ENCODE measurements at places on chromosomes 7 and 10.

- no peak for DNase-seq
These were observed 33.2 kb downstream of the CDH23 start for GRCh38 chr10:71429929-71430328.

DNA sequence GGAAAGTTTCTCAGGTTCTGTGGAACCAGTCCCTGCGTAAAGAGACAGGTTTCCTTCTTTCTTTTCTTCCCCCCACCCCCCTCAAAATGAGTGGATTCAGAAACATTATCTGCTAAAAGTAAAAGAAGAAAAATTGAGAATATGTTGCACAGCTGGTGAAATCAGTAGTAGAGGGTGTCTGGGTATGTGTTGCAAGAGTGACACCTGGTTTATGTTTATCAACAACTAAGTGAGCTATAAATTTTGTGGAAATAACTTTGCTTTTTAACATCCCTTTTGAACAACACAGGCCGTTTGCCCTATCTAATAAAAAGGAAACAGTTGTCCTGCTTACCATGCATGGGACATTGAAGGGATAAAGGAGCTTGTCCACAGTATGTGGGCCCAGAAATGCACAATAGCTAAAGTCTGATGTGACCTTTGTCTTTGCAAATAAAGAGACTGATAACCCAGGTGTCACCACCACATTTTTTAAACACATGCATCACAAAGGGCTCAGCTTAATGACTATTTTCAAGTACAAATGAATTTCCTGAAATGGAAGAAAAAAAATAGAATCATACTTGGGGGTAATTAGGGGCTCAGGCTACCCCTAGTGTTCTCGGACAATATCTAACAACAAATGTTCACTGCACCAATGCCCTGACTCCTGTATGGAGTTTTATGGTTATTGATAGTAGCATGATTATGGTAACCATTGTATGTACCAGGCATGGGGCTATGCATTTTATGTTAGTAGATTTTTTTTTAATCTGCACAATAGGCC lies 221.7 kb upstream of the TCF7L2 start:
- DNase-seq: no peak

- no peak for DNase-seq
These were observed 34.4 kb upstream of the ETV1 start for GRCh38 chr7:14023838-14024237.

DNA sequence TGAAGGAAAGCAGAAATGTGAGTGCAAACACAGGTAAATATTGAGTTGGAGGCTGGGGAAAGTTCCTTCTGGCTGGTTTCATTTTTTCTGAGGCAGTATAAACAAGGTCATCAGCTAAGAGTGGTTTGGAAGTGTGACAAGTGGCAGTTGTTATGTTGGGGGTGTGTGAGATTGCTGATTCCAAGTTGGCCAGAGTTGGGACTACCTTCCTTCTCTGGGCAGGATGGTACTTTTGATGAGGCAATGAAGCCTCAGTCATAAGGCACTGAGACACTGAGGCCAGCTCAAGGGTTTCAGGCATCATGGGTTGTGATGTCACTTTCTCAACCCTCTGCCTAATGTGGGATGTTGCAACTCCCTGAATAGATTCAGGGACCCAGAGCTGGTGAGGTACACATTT lies 8.2 kb upstream of the PTTG1IP2 start:
- DNase-seq: no peak

DNA sequence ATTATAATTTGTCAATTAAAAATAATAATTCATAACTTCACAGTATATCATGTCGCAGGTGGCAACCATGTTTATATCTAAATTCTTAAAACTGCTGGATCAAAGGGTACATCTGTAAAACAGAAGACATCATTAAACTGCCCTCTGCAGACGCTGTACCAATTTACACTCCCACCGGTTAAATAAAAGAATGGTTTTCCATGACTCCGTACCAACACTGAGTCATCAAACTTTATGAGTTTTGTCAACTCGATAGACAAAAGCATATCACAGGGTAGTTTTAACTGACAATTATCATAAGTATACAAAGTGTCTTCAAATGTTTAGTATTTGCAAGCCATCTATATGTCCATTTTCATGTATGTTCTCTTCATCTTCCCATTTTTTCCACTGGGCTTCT lies 5.7 kb upstream of the GSTK1 start:
- no peak for DNase-seq

- DNase-seq: no peak
These were observed 323.6 kb downstream of the BICC1 start for GRCh38 chr10:58836176-58836700.

DNA sequence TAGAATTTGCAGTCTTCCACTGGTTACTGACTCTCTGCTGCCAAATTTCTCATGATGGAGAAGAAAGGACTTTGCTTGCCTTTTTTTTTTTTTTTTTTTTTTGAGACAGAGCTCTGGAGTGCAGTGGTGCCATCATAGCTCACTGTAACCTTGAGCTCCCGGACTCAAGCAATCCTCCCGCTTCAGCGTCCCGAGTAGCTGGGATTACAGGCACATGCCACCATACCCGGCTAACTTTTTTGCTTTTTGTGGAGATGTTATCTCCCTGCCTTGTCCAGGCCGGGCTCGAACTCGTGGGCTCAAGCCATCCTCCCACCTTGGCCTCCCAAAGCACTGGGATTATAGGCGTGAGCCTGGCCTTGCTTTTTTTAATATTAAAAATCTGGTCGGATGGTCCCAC lies 6.2 kb downstream of the INSIG1 start:
- DNase-seq: no peak

DNA sequence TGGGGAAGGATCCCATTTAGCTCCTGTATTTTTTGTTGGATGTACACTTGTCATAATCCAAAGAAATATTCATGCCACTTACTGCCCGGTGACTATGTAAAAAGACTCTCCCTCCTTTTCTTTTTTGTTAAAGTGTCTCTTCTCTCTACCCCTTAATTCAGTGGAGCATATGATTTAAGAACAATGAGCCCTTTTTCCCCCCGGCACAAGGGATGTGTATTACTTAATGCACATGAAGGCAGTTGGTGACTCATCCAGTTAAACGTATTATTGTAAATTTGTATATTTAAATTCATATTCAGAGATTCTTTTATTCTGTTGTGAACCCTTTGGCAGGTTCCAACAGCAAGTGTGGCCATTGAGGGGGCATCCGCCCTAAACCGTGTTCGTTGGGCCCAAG lies 241.9 kb downstream of the SLC25A13 start:
- no peak for DNase-seq

GRCh38 chr10:74293686-74294371 lies 142.8 kb downstream of the ADK start:
- DNase-seq: no peak

- no peak for DNase-seq
These were observed 453.7 kb downstream of the SDK1 start for GRCh38 chr7:3754493-3755341.

DNA sequence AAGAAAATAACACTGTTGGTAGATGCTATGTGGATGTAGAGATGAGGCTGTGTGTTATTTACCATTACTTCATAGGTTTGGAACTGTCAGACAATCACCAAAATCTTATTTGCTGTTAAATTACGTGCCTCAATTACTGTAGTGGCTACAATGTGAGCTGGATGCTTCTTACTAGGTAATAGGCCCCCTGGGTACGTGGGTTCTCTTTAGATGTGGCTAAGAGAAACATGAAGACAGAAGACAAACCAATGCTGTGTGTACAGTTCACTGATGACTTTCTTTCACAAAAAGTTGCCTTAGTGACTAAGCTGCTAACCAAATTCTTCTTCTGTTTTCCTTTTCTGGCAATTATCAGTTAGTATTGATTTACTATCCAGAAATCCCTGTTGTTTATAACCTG lies 144.6 kb downstream of the SEMA3E start:
- DNase-seq: no peak

DNA sequence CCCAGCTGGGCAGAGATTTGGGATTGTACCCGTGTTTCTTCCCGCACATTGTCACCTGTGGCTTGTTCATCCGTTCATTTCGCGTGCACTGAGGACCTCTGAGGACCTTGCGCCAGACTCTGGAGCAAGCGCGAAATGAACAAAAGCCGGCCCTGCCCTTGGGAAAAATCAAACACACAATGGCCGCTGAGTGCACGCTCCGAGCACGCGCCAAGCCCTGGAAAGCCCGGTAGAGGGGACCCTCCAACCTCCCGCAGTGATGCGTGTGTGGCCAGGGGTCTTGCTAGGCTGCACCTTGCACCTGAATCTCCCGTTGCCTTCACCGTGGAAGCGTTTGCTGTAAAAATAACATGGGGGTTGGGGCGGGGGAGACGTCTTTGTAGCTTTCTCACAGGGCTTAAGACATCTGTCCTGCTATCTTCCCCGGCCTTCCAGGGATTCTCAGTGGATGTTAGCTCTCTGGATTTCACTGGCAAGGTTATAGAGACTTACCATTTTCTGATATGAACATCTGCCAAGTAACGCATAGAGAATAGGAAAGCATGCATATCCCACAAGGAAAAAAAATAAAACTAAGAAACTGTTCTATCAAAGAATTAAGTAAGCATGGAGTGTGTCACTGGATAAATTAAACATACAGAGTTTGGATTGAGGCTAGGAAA lies 37.3 kb downstream of the ZNF777 start:
- DNase-seq: no peak

DNA sequence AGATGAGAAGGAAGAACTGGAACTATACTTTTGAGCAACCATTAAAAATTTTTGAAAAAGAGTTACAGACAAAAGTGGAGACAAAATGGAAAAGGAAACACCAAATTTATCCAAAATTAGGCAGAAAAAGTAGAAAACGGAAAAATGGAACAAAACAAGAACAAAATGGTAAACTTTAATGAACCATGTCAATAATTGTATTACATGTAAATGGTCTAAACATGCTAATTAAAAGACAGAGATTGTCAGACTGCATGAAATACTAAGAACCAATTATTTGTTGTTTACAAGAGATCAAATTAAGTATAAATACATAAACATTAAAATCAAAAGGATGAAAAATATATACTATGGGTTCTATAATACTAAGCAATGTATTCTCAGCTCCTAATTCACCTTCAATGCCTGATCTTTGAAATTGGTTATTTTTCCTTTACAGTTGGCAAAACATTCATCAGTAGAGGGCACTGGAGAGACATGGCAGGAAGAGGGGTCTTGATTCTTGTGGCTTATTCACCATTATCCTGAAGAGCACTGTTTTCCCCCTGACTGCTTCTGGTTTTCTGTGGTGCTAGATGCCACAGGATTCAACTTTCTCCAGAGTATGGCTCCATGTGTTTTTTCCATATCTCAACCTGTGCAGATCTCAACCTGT lies 124.9 kb downstream of the ELFN1 start:
- DNase-seq: peak; percentile 3

GRCh38 chr10:75444781-75445386 lies 13.5 kb downstream of the LRMDA start:
- DNase-seq: no peak

DNA sequence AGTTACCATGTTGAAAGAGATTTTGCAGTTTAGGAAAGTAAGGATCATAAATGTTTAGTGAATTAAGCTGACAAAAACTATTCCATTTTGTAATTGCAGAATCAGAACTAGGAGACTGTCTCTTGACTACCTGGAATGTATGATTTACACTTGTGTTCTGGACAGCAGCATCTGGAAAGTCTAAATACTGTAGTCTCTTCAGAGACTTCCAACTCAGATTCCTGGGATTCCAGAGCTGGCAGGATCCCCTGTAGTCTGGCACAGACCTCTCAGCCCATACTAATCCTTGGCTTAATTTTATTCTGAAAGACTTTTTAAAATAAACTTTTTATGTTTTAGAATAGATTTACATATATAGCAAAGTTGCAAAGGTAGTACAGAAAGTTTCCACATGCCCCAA lies 452.7 kb downstream of the DPP6 start:
- no peak for DNase-seq

GRCh38 chr7:147852833-147853232 lies 737.7 kb upstream of the C7orf33 start:
- no peak for DNase-seq

DNA sequence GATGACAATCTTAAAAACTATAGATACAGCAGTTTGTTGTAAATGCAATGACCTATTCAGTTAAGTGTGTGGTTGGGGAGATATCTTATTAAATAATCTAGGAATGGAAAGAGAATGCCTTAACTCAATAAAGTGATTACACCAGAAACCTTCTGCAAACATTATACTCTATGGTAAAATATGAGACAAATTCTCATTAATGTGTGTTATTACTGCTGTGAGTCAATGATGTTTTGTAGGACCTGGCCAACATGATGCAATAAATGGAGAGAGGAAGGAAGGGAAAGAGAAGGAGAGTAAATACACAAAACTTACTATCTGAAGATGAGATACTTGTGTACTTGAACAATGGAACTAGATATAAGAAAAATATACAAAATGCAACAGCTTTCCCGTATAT lies 25.1 kb downstream of the MKX start:
- DNase-seq: no peak

DNA sequence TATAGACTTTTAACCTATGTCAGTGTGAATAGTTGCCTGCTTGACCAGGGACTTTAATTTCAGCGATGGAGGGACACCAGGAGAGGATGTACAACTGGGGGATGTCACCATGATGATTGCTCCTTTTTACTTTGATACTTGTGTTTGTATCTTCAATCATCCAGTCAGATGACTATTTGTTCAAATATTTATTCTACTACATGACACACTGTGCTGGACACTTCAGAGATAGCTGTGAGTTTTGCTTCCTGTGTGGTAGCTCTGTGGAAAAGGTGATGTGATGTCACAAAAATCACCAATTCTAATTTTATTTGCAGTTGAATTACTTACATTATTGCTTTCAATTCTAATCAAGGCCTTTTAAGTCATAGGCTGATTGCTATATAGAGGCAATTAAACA lies 62.7 kb upstream of the CREB5 start:
- DNase-seq: no peak

GRCh38 chr7:39461263-39461820 lies 104.9 kb upstream of the YAE1 start:
- DNase-seq: peak; percentile 61

DNA sequence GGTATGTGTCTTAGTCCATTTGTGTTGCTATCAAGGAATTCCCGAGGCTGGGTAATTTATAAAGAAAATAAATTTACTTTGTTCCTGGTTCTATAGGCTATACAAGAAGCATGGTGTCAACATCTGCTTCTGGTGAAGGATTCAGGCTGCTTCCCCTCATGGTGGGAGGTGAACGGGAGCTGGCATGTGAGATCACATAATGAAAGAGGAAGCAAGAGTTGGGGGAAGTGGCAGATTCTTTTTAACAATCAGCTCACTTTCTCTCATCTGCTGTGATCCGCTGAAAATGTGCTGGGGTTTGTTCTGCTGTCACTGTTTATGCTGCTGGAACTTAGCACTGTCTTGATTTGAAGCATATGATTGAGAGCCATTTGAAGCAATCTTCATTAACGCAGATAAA lies 730.0 kb upstream of the SORCS1 start:
- no peak for DNase-seq
